ENCODE measurements at places on chromosomes 7 and 10.

- no peak for DNase-seq
Measured at GRCh38 chr10:110426294-110427181, 71.2 kb upstream of the DUSP5 start.

GRCh38 chr7:100965723-100966541 lies 3.4 kb upstream of the MUC12 start:
- no peak for DNase-seq

DNA sequence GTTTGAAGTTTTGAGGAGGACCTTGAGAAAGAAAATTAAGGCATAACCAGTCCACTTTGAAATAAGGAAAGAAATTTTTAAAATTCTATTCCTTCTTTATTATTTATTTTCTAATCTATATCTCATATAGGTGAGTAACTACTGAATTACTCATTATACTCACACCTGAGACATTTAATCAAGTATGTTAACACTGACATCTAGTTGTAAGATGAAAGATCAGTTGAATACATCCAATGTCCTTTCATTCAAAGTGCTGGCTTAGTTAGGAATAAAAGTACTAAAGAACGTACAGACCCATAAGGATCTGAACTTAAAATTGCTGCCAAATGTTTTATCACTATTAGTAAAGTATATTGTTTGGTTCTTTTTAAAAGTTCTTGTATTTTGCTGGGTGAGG lies 23.5 kb downstream of the TRDMT1 start:
- DNase-seq, result no peak

DNA sequence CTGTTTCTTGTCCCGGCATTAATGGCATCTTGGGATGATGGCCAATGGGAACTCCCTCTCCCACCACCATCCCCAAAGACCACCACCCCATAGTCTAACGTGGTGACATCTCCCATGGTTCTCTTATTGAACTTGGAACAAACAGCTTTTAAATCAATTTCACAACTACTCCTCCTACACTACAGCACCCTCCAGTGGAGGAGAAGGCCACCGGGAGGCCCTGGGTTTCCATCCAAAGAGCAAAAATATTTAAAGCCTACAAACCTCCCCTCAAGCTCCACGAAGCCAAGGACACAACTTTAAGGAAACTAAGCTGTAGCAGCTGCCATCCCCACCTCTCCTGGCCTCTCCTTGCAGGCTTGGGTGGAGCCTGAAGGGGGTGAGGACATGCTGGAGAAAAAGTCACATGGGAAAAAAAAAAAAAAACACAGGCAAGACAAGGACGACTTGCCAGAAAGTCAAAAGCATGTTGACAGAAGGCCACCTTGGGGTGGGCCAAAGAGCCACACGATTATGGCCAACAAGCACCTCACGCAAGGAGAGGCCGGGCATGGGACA lies 94.0 kb upstream of the LANCL2 start:
- DNase-seq, result no peak

DNA sequence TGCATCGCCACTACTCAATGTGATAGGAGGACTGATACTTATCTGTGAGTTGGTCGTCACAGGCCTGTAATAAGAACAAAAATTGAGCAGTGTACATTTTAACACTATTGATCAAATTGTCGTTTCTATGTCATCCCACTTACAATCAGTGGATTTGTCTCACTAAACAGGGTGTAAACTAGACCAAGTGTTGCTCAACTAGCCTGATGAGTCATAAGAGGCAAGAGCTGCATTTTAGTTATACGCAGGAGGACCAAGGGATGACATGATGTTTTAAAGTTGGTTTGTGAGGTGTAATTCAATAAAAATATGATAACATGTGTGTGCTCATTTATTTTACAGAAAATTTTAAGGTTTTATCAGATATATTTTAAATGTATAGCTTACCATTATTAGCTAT lies 1239.2 kb downstream of the REEP3 start:
- DNase-seq, result no peak

DNA sequence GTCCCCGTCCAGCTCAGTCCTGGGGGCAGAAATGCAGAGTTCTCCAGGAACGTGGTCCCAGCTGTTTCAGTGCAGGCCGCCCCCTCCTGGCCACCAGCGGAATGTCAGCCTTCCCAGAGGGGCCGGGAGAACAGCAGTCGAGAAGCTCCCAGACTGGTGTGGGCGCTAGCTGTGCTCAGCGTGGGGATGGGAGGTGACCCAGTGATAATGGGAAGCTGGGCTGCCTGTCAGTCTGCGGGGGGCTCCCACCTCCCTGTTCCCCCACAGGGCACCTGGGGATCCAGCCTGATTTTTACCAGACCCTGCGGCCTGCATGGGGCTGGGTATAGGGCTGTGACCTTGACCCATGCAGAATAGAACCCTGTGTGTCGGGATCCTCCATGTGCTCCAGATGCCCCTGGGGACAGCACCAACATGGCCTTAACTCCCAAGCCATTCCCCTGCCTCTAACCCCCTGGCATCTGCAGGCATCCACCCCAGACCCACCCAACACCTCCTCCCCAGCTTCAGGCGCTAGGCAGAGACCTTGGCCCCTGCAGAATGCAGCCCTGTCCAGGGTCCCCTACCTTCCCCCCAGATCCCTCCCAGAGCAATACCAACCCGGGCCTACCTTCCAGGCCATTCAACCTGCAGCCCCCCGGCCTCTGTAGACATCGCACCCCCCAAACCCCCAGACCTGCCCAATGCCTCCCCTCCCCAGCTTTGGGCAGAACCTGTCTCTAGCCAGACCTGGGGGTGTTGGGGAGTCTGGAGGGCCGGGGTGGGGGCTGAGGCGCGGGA lies 880 bp upstream of the ELN start:
- peak; percentile 64 for DNase-seq

GRCh38 chr7:140778975-140779374 lies 82.5 kb downstream of the NDUFB2 start:
- DNase-seq, result no peak

DNA sequence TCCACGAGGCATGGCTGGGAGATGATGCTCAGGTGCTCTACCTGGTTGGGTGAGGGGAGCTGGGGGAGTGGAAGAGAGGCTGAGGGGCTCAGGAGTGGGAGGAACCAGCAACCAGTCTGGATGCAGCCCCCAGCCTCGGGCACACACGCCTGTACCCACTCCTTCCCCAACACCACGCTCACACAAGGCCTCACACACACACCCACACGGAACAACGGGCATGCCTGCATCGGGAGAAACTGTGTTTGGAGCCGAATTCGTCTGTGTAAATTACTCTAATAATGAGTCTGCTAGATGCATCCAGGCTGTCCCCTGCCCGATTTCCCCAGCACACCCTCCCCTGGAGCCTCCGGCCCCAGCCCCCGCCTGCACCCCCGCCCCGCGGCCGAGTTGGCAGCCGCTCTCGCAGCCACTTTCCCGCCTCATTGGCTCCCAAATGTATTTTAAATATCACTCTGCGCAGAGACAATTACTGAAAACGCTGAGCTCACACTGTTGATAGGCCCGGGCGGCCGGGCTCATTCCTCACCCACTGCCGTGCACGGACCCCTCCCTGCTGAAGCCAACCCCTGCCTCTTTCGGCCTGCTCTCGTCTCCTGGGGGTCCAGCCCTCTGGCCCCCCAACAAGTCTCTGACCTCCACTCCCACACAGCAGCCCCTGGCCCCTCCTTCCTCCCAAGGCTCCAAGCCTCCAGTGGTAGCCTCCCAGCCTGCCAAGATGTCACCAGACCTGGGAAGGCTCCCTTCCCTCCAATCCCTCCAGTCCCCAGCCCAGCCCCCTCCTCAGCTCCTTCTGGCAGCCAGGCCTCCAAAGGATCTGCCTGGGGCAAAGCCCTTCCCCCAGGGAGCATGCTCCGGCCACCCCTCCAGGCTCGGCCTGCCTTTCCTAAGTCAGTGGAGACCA lies 11.1 kb downstream of the H2BK1 start:
- peak; percentile 81 for DNase-seq

DNA sequence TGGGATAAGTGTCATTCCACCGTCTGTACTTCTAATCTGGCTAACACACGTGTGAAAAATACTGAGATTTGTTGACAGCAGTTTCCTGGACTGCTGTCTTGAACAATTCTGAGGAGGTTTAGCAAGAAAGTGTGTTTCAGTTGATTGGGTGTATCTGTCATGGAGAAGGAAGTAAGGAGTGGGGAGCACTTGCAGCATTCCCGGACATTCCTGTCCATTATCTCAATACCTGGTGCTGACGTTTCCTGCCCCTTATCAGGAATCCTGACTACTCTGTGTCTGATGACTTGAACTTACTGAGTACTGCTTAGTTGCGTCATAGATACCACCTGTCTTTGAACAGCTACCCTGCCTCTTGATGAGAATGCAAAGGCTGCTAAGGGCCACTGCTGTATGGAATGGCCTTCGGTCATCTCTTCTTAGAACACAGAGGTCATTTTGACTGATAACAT lies 72.0 kb upstream of the VKORC1L1 start:
- no peak for DNase-seq

DNA sequence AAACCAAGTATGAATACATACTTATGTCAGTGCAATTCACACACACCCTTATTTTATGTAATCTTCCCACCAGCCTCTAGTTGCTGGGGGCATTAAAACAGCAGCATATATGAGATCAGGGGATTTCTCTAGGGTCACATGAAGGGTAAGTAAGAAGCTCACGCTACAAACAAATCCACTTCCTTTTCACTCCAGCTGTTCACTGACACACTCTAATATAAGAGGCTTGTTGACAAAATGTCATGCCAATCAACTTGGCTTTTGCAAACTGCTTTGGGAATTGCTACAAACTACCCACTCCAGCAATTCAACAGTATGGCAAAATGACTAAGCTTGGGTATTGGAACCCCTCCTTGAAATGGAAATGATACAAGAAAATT lies 10.3 kb downstream of the FAM3C start:
- no peak for DNase-seq

- no peak for DNase-seq
Measured at GRCh38 chr10:404991-405390, 269.7 kb downstream of the ZMYND11 start.

DNA sequence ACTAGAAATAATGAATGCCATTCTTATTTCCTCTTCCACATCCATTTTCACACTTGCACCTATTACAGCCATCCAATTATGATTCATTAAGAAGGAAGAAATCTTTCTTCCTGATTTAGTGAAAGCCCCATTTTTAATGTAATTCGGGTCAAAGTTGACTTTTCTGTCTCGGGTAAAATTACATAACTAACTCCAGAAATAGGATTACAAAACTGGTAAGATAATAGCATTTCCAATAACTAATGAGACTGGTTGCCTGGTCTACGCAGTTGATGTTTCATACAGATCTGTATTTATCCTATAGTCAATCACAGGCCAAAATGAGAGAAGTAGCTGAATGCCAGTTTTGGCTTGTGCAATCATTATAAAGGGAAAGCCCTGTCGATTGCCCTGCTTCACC lies 651.5 kb upstream of the NRP1 start:
- DNase-seq, result no peak

GRCh38 chr10:126272526-126272925 lies 115.8 kb downstream of the ADAM12 start:
- no peak for DNase-seq

GRCh38 chr7:49324707-49325106 lies 400.4 kb downstream of the CDC14C start:
- no peak for DNase-seq

- DNase-seq, result peak; percentile 38
Measured at GRCh38 chr10:77586719-77587415, 50.7 kb downstream of the KCNMA1 start.

- DNase-seq, result no peak
Measured at GRCh38 chr7:21041666-21042065, 255.0 kb upstream of the SP8 start.

DNA sequence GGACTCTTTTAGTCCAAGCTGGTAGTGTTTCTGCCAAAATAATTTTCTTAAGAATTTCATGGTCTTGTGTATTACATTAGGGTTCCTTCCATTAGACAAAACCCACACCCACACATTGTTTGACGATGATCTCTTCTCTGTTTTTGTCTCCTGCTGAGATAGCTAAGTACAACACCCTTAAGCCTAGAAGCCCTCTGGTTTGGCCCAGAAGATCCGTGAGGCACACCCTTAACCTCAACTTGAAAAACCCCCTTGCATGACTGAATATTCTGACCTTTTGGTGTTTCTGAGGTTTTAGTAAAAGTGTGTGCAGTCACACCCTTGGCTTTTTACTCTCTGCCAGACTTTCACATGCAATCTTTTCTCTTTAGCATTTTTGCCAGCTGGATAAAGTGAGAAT lies 29.3 kb upstream of the ERCC6 start:
- DNase-seq, result no peak

- DNase-seq, result no peak
Measured at GRCh38 chr7:112081778-112082177, 124.4 kb downstream of the DOCK4 start.

GRCh38 chr7:121428855-121429489 lies 32.9 kb upstream of the FAM3C start:
- no peak for DNase-seq

DNA sequence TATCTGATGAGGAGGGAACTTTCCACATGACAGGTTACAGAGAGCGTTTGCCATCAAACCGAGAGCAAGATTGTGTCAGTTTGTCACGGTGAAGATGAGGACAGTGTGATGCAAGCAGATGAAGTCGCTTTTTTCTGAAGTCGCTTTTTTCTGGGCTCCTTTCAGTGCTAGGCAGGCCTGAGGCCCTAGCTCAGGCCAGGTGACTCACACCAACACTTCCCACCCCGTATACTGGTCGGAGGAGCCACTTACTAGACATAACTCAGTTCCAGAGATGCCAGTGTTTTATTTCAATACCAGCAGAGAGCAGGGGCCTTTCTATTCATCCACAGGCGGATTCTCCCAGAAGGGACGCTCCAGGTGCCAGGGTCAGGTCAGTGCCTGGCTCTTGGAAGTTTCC lies 58.9 kb downstream of the SFMBT2 start:
- DNase-seq, result no peak

DNA sequence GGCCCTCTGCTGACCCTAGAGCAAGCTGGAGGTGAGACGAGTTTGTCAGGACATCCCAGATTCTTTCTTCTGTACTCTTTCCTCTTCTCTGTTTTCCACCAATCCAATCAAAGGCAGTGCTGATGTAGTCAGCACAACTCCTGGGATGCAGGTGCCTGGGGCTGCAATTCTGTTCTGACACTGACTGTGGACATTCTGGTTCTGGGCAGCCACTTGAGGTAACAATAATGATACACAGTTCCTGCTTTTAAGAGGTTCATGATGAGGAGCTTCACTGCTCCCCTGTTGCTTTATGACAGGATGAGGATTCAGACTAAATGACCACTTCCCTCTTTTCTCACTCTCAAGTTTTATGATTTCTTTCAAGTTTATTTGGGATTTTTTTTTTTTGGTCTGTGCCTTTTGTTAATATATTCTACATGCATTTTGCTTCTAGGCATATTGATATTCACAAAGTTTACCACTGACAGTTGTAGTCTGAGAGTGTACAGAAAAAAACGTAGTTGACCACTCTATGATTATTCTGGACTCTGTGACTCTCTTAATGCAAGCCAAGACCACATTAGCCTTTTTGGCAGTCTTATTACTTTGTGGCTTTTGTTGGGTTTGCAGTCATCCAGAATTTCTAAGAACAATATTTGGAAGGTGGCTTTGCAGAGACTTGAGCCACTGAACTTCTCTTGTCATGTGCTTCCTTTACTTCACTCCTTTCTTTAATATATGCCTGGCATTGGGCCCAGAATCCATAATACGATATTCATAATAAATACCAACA lies 247.6 kb downstream of the AUTS2 start:
- DNase-seq, result no peak
